ENCODE measurements at places on chromosomes 2 and 18.

DNA sequence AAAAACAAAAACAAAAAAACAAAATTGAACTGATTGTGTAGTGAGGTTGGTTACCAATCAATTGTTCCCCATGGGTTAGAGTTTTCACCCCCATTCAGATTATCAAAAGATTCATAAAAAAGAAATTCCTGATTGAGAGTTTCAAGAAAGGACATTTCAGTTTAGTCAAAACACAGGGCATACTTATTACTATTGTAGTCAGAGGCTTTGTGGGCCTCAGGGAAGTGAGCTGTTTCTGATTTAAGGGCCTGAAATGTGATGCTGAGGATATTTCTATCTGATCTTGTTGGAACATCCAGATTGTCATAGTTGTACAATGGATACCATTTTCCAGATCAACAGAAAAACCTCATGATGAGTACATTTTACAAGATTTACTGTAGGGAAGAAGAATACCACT lies 368.1 kb upstream of the NETO1 start:
- DNase-seq = no peak

DNA sequence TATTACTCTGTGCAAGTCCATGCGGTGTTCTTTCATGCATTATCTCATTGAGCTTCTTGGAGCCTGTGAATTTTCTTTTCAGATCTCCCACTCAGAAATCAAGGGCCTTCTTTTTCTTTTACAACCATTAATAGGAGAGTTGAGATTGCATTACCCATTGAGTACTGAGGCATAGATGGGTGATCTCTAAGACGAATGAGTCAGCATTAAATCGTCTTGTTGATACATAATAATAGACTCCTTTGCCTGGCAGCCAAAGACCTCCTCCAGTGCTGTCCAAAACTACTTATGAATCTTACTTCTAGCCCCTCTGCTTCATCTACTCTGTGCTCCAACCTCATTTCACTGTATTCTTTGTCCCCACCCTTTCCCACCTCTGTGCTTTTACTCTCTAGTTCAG lies 180.5 kb downstream of the AGPS start:
- DNase-seq = no peak

DNA sequence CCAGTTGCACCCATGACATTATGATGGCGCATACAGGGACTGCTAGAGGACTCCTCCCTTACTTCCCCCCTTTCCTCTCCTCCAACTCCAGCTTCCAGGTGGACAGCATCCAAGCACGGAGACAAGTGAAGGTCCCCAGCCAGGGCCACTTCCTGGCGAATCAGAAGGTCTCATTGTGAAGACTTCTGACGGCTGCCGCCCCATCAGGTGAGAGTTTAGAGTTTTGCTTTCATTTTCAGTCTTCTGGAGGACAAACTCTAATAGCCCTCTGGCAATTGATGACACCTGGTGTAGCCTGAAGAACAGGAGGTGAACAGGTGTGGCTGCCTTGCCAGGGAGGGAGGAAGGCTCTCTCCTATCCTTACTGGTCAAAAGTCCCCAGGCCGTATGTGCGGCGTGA lies 77.3 kb upstream of the KCNH7 start:
- no peak for DNase-seq

DNA sequence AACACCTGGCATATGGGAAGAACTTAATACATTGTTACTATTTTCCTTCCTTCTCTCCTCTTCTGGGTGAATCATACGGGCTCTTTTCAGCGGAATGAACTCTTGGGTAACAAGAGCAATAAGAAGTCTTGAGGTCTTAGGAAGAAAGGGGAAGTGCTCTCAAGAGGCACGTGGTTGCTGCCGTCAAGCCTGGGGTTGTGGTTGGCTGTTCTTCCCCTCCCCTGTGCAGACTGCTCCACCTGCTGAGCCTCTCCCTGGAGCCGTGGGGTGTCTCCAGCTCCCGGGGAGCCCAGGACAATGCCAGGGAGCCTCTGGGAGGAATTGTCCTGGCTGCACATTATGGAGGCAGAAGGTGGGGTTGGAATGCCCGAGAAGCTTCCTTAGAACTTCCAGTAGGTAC lies 19.4 kb downstream of the TOGARAM2 start:
- DNase-seq = no peak

GRCh38 chr2:36975306-36975705 lies 9.0 kb upstream of the STRN start:
- DNase-seq = no peak

GRCh38 chr2:188746727-188747126 lies 227.4 kb upstream of the COL3A1 start:
- no peak for DNase-seq

- DNase-seq = no peak
Measured at GRCh38 chr2:61135510-61135909, 26.5 kb upstream of the C2orf74 start.

DNA sequence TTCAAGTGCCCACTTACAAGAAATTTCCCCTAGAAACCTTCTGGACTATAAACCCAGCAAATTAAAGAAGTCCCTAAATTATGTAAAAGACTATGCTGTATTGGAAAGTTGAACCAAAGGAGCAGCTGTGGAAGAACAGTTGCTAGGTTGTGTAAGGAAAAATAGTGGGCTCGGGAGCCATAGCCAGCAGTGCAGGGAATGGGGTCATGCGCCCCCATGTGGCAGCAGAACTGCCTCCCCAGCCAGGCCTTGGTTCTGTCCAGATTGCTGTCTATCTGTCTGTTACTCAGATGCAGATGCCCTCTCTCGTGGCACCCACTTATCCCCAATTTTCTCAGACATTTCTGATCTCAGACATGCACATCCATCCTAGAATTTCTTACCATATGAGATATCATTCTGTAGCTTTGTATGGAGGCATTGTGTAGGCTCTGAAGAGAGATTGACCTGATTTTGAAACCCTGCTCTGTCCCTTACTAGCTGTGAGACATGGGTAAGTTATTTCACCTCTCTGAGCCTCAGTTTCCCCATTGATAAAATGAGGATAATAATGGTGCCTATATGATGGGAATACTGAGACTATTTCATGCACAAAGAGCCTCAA lies 258.3 kb downstream of the SS18 start:
- DNase-seq = no peak

GRCh38 chr18:63765837-63766236 lies 9.4 kb upstream of the SERPINB7 start:
- no peak for DNase-seq

GRCh38 chr2:216716109-216716508 lies 20.8 kb upstream of the IGFBP5 start:
- no peak for DNase-seq

DNA sequence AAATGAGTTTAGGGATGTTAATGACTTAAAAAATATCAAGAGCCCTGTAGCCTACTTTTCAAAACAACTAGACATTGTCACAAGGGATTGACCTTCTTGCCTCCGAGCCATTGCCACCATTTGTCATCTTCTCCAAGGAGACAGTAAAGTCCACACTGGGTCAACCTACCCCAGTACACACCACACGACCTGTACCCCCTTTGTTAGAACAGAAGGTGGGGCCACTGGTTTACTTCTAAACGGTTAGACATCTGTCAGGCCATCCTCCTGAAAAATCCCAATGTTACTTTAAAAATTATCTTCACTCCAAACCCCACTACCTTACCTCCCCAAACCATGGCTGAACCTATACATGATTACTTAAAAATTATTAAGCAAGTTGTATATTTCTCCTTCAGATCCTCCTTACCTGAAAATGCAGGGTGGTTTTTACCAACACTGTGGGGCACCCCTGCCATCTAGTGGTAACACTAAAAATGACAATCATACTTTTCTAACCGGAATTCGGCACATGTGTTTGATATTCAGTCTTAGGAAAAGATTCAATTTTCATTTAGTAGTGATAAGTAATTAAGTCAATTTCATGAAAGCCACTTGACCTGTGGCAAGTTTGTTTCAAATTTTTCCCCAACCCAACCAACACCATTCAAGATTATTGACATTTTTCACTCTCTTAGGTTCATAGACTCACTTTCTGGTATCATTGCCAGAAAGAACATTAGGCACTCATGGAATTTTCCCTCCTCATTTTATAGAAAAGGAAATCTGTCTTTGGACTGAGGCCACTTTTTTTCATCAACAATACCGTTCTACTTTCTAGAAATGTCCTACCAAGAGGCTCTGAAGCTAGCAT lies 265.3 kb upstream of the PKDCC start:
- no peak for DNase-seq

DNA sequence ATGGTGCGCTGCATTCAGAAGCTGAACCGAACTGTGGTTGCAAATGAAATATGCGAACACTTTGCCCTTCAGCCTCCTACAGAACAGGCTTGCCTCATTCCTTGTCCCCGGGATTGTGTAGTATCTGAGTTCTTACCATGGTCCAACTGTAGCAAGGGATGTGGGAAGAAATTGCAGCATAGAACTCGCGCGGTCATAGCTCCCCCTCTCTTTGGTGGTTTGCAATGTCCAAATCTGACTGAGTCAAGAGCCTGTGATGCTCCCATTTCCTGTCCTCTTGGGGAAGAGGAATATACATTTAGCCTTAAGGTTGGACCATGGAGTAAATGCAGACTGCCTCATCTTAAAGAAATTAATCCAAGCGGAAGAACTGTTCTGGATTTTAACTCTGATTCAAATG lies 291.4 kb downstream of the THSD7B start:
- no peak for DNase-seq

DNA sequence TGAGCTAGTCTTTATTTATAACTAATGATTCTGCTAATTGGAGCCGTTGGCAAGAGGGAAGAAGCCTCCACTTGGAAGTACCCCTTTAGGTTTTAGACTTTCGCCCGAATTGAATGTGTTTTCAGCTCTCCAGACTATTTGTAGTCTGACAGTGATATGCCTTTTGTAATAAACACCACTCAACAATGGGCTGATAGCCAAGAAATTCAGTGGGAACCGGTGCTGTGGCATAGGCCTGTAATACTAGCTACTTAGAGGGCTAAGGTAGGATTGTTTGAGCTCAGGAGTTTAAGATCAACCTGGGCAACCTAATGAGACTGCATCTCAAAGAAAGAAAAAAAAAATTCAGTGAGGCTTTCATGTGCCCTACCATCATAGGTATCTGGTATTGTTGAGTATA lies 13.6 kb upstream of the ZSCAN30 start:
- no peak for DNase-seq

- DNase-seq = no peak
Measured at GRCh38 chr2:192498747-192499146, 304.0 kb upstream of the TMEFF2 start.

DNA sequence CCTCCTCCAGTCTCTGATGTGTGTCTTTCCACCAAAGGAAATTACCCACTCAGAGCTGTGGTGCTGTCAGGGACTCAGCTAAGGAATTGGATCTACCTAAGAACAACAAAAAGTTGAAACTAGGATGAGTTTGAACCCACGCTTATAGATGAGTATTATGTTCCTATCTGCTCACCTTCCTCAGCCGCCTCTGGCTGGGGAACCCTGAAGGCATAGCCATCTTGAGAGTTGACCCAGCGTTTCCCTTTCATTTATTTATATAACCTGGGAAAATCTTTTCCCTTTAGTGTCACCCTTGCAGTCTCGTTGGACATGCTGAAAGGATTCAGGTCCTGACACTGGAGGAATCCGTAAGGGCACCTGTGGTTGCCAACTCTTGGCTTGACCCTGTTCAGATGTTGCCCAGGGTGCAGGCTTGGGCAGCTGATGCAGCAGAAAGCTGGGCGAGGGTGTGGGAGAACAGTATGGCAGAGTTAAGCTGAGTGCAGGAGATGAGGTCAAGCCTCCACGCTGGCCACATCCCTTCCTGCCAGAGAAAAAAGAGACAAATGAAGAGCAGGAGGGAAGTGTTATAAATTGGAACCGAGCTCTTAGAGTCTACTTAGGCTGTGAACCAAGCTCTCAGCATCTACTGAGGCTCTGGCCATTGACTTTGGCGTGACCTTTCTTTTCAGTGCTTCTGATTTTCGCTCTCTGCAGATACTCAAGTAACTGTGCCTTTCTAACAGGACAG lies 1.9 kb downstream of the CDH20 start:
- no peak for DNase-seq

DNA sequence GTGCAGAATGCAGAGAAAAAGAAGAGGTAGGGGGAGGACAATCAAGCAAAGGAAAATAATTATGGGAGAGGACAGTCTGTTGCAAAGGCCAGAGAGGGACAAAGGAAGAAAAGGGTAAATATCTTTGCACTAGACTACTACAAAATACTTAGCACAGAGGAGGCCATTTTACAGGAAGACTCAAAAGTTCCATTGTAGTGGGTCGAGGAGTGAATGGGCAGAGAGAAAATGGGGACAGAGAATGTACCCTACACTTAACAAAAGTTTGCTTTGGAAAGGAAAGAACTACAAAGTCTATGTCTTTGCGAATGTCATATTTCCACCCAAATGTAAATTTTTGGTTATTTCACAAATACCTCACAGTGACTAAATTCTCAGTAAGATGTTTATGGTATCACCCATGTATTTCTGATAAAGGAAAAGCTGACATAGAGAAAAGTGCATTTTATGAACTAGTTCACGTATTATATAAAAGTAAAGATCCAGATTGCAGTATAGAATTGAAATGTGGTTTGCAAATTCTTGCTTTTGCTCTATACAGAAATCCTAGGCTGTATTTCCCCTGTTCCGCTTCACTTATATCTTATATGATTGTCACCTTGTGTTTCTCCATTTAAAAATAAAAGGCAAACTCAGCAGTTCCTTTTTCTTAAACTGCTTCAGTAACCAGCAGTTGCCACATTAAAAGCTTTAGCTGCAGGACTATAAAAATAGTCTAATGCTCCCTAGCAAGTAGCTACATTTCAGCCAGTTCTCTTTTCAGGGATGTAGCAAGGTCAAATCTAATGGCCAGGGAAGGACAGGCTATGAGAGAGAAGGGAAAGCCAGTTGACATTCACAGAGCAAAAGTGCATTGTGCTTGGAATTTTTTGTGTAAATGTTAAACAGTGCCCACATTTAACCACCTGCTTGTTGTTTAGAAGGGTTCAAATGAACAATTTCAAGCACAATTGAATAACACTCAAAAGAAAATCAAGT lies 79.7 kb upstream of the CYTIP start:
- DNase-seq = no peak

DNA sequence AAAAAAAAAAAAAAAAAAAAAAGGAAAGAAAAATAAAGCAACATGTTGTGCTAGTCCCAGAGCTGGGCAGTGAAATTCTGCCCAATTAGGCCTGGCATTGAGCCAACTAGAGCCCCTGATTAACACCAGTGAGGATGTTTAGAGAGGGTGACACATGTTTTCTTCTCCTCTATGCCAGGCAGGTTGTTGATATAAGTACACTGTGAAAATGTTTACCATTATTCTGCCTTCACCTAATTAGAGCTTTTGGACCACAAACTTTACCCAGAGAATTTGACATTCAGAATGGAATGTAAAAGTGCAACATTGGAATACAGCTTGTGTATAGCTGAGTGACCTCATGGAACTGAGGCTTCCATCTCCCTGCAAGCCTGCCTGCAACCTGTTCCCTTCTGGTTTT lies 95.9 kb upstream of the MSH2 start:
- no peak for DNase-seq

- DNase-seq = no peak
Measured at GRCh38 chr2:33518929-33519328, 42.5 kb downstream of the RASGRP3 start.

DNA sequence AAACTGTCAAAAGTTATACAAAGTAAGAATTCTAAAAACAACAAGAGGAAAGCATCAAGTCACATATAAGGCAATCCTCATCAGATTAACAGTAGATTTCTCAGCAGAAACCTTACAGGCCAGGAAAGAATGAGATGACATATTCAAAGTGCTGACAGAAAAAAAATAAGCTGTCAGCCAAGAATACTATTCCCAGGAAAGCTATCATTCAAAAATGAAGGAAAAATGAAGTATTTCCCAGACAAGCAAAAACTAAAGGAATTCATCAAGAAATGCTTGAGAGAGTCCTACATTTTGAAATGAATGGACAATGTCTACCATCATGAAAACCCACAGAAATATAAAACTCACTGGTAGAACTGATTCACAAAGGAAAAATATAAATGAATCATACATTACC lies 268.9 kb upstream of the OSR1 start:
- DNase-seq = no peak

GRCh38 chr18:22546905-22547570 lies 129.3 kb upstream of the CTAGE1 start:
- DNase-seq = no peak
